Hematopoietic multipotent progenitor cell treated with erythropoietin and hydrocortisone succinate and interleukin-3 and kit ligand, for 4 days (in vitro differentiated cells): ENCODE measurements at places on chromosomes 5 and 9.

DNA sequence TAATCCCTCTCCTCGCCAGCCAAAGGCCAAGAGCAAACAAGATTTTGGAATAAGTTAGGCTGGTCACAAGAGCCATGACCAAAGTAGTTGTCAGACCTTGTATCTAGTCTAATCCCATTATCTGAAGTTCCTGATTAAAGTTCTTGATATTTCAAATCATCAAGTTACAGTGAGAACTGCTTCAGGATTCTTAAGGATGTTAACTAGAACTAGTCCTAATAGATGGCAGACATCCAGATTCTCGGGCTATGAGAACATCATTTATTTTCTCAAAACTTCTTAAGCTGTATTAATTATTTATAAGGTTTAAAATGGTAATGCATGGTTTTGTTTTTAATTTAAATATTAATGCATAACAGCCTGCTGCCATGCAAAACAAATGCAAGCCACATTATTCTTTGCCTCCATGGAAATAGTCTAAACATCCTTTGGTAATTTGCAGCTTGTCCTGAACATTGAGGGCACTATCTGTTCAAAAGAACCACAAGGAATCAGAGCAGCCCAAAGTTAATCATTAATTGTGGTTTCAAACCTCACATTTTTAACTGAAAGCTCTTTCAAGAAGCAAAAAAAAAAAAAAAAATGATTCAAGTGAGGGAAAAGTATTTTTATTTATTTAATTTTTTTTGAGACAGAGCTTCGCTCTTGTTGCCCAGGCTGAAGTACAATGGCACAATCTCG, 95.1 kb downstream of the TTC39B start:
- no peak for DNase-seq

DNA sequence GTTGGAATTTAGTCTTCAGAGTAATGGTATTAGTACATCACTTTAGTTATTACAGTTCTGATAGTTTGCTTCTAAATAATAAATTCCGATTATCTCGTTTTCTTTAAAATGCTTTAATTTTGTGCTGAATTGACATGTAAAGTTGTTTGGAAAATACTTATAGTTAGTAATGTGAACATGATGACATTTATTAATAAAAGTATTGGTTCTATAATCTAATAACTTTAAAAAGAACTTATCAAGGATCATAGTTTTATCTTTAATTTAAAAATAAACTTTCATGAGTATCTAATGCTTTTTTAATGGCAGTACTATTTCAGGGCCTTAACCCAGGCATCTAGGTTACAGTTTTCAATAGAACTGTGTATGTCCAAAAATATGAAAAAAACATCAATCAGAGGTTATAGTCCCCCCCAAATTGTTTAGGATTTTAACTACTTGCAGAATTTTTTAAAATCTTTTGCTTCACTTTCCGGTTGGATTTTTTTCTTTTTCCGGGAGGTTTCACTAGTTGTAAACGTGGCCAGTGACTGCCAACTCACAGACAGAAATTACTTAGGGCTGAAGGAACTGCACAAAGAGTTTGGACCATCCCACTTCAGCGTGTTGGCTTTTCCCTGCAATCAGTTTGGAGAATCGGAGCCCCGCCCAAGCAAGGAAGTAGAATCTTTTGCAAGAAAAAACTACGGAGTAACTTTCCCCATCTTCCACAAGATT, 680 bp downstream of the GPX8 start:
- DNase-seq: no peak

DNA sequence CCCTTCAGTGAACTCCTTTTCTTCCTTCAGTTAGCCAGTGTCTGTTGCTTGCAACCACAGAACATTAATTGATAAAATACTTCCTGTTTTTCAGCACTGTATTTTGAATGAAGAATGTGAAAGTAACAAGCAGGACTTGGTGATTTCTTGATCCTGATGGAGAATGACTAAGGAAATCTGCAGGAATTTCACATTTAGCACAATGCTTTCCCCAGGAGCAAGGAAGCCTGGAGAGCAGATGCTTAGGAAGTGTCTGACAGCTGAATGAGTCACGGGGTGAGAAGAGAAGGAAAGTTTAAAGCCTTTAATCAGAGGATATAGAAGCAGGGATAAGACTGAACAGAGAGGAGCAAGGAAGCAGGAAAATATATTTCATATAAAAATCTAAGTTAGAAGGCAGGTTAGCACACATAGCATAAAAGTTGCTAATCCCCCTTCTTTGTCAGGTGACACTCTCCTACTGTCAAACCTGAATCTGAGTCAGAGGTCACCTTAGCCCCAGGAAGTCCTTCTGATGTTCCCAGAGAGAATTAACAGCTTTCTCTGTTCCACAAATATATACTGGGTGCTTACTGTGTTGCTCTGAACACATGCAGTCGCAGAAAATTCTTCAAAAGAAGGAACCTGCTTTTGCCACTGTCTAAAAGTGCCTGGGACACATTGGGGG, 59.7 kb downstream of the GNA14 start:
- peak; percentile 75 for DNase-seq

- no peak for DNase-seq
These were observed 49.8 kb upstream of the ANKRD55 start for GRCh38 chr5:56282951-56283350.

DNA sequence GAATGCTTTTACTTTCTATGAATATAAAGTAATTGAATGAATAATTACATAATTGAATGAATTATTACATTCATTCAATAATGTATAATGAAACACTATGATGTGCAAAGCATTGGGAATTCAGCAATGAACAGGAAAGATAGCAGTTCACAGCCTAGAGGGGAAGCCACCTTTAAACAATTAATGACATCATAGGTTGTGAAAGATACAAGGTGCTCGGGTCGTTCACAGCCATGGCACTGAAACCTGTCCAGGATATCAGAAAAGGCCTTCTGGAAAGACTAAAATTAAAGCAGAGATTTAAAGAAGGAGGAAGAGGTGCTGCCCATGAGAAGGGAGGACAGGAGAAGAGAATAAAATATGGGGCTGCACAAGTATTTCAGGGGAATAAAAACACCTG, 171.4 kb upstream of the KLF4 start:
- DNase-seq: no peak

- DNase-seq: no peak
These were observed 75.0 kb upstream of the FRRS1L start for GRCh38 chr9:109242014-109242413.

- peak; percentile 15 for DNase-seq
These were observed 164.9 kb downstream of the KDM4C start for GRCh38 chr9:6922680-6923079.

GRCh38 chr5:83104021-83104420, 26.7 kb downstream of the XRCC4 start:
- DNase-seq: no peak

- peak; percentile 45 for DNase-seq
These were observed 87.5 kb upstream of the RANBP3L start for GRCh38 chr5:36389245-36389644.

DNA sequence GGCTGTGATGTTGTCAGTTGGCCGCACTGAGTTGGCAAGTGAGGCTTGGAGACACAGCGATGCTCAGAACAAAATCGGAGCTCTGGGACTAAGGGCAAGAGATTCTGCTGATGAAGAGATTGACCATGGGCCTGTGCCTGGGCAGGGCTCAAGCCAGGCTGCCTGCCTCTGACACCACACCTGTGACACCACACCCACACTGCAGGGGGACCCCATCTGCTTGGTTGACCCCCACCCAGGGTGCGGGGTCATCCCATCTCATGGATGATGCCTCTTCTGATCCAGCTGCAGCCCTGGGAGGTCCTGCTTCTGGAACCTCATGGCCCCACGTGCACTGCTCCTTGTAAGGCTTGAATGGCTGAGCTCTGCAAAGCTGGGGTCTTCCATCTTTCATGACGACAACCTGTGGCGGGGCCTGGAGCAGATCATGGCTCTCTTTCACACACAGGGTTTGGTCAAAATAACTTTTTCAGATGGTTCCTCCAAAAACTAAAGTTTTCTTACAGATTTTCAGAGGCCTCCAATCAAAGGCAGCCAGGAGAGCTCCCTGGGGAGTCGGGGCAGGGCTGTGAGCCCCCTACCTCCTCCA, 185.2 kb downstream of the GADD45G start:
- no peak for DNase-seq

DNA sequence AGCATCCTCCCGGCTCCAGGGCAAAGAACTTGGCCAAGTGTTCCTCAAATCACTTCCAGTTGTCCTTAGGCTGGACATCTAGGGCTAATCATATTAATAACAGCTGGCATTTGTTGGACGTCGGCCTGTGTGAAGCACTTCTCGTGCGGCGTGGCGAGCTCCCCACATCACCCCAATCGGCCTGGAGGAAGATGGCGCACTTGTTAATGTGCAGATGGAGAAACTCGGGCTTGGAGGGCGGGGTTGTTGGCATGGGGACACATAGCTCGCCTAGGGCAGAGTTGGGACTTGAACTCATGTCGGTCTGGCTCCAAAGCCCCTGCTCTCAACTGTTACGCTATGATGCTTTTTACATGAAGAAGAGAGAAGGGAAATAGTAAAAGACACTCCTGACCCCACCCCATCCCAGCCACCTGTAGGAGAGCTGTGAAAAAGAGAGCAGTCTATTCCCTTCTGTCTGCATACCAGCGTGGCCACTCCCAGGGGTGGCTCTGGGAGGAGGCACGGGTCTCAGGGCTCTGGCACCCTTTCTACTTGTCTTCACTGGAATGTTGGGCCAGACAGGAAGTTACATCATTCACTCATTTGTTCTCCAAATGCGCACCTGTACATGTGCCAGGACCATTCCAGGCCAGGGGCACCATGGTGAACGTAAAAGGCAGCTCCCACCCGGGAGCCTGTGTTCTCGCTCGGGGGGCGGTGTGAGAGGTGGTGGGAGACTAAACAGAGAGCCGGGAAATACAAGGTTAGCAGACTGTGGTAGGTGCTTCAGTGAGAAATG, 12.8 kb upstream of the NUP214 start:
- no peak for DNase-seq

DNA sequence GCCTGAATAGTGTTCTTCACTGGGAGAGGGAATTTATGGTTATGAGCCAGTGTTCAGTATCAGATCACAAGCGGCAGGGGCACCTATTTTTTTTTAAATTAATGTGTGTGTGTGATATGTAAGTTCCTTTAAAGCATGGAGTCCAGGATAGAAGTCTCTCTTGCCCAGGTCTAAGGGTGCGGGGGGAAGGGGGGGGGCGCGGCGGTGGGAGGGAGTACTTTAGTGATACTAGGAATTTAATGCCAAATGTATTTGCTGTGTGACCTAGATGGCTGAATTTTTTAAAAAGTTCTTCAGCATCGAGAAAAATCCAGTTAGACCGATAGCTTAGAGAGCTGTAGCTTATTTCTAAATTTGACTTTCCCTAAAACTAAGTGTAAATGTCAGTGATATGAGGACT, 1.5 kb upstream of the FCHO2 start:
- no peak for DNase-seq

GRCh38 chr5:14165375-14166106, 22.4 kb downstream of the TRIO start:
- no peak for DNase-seq

DNA sequence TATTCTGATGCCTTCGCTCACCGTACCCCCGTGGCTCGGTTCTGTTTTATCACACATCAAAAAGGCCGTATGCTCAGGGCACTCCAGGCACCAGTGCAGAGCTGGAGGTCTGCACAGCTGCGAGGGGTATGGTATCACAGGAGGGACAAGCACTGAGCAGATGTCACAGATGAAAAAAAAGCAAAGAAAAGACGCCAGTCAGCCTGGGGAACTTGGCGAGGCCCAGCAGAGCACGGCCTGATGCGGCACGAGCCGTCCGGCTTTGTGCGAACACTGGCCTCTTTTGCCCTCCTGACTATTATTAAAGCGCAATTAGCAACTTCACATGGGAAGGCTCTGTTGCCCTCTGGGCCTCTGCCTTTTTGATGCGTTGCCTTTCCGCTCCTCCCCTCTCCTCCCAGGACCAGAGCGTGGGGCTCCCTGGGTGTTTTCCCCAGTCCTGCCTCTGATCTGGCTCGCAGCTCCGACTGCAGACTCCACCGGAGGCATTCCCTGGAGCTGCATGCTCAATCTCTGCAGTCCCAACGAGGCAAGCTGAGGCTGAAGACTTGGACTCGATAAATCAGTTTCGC, 44.4 kb downstream of the AK8 start:
- DNase-seq: no peak

- DNase-seq: no peak
These were observed 61.4 kb upstream of the RUFY1 start for GRCh38 chr5:179488975-179489374.

GRCh38 chr5:115624994-115625393, 842 bp downstream of the TMED7 start:
- DNase-seq: peak; percentile 33

DNA sequence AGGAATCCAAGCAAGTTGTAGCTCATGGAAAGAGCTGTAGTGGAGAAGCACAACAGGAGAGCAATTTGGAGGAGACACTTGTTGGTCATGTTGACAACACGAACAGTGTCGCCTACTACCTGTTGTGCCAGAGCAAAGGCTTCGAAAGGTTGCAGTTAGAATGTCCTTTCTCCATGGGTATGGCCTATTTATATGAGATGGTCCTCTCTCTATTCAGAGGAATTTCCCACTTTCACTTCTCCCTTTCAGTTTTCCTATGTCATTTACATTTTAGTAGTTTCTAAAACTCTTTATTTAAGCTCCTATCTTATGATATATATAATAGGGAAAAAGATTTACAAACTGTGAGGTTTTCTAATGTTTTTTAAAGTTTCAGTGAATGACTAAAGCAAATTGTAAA, at the start of gene IFNB1:
IFNB1 (minus strand) TSS at position 162 of the 400 bp plus-strand sequence; CDS start at position 89, 73 bp downstream.
- DNase-seq: no peak

DNA sequence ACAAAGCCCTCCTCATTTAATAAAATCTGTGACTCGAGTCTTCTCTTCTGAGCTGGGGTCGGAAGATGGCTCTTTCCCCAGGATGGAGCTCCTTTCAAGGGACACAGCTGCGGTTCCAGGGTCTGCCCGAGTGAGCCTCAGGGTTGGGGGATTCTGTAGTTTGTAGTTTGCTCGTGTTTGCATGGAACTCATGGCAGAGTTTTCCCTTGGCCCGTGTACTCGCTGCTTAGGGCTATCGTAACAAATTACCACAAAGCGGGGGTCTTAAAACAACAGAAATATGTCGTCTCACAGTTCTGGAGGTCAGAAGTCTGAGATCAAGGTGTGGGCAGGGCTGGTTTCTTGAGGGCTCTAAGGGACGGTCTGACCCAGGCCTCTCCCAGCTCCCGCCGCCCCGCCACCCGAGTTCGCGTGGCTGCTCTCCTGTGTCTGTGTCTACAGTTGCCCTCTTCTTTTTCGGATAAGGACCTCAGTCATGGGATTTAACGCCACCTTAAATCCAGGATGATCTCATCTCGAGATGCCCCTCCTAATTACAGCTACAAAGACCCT, 13.9 kb upstream of the LPCAT1 start:
- DNase-seq: no peak

DNA sequence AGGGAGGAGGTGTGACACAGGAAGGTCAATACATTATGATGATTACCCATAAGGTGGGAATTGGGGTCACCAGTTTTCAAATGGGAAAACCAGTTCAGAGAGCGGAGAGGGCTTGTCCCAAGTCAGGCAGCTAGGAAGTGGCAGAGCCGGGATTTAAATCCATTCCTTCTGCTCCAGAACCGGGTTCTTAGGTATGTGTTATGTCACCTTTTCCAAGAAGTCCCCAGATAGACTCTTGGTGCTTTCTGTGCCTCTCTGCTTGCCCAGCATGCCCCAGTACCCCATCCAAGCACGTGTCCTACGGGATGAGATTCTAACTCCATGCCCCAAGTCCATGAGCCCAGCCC, 69.9 kb downstream of the LMX1B start:
- DNase-seq: no peak
